ENCODE measurements at places on chromosomes 7 and 10. TPM values are rescaled to one million over a fixed set of nuclear protein-coding genes. Genes with fewer than 3 reads are reported as not detected.

Gene LBX1
- 0.15 TPM for total RNA-seq

Gene MLLT10
- total RNA-seq: 33.4 TPM

GRCh38 chr10:59405235-59405634 lies 42.9 kb upstream of the FAM13C start:
- no peak for DNase-seq

DNA sequence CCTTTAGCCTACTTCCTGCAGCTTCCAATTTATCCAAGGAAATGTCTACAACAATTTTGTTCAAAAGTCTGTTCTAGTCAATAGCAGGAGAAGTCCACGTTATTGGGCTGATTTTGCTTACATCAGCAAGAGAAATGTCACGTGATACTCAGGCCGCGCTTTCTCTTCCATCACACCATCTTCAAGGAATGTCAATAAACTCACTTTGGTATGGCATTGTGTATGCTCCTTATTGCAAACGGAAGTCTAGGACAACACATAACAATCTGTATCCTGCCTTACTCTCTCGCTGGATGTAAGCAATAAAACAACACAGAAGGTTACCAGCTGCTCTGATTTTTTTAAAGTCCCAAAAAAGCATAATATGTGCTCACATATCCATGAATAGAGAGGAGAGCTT lies 17.1 kb upstream of the STK17A start:
- DNase-seq: no peak

DNA sequence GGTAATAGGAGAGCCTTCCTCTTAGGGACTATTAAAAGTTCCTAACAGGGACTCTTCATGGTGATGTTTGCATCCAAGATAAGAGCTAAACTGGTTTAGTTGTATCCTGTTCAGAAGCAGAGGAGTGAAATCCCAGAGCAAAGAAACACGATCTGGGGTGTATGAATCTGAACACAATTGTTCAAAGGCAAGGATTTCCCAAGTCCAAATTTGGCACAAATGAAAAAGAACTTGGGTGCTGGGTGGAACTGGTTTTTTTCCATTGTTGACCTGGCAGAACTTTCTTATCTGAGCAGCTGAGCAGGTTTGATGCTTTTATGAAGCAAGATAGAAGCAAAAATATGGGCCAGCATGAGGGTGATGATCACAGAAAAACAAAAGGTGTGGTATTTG lies 6.0 kb downstream of the AGFG2 start:
- no peak for DNase-seq
